CD4-positive, alpha-beta T cell treated with Interferon gamma for 1 hour (primary cell): ENCODE measurements at places on chromosomes 6 and 20.

DNA sequence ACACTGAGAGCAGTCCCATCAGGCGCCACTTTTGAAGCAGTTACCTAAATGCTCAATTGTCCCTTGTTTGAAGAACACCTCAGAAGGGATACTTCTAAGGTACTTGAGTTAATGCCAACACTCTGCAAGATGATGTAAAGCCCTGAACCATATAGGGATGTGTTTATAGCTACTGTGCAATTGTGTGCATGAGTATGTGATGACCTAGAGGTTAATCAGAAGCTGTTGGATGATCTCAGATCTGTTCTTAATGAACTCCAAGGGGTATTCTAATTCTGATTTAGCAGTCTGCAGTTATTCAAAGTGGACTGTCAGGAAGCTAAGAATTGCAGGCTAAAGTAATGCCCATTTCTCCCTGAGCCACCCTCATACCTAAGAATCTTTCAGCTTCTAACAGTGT is 158.3 kb downstream of the TMEM242 start:
- DNase-seq: no peak

DNA sequence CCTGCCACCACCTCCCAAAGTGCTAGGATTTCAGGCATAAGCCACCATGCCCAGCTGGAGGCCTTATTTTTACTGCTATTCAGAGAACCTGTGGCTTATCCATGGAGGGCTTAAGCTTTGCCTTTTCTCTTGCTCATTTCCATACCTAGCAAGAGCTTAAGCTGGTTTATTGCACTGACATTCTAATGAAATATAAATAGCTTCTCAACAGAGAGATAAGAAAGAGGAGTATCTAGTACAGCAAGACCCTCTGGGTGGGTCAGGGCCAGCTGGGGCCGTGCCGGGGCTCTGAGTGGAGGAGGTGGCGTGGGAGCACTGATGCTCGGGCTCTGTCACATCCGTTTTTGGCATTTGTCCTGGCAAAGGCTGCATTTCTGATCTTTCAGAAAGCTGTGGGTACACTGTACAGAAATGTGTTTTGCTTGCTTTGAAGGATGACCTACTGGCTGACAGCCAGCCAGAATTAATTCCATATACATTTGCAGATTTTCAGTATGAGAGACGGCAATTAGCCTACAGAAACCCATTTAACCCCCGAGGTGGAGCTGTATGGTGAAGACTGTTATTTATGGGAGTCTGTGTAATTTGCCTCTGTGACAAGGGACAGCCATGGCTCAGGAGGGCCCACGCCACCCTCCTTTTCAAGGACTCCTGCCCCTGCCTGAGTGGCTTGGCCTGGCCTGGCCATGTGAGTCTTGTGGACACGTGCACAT is 181.6 kb upstream of the AKAP12 start:
- no peak for DNase-seq

GRCh38 chr20:14197097-14197496 is 140.3 kb downstream of the FLRT3 start:
- no peak for DNase-seq

- DNase-seq: no peak
These were observed 23.2 kb upstream of the AKIRIN2 start for GRCh38 chr6:87724983-87725811.

- no peak for DNase-seq
These were observed 50.1 kb downstream of the SLC9A8 start for GRCh38 chr20:49862607-49863200.

DNA sequence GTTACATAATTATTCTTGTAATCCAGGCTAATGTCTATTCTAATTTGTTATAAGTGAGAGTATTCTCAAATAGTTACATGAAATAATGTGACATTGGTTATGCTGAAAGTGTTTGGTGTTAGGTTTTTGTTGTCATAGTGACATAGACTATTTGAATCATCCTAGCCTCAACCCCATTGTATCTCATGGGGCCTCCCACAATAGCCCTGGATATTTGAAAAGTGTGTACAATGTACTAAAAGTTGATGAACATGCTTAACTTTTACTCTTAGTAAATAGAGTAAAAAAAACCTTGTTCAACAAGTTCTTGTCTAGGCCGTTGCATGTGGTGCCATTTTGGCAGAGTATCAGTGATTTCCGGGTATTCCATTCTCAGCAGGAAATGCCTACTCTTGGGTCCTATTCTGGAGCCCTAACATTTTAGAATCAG is 83.0 kb downstream of the RTN4IP1 start:
- no peak for DNase-seq

DNA sequence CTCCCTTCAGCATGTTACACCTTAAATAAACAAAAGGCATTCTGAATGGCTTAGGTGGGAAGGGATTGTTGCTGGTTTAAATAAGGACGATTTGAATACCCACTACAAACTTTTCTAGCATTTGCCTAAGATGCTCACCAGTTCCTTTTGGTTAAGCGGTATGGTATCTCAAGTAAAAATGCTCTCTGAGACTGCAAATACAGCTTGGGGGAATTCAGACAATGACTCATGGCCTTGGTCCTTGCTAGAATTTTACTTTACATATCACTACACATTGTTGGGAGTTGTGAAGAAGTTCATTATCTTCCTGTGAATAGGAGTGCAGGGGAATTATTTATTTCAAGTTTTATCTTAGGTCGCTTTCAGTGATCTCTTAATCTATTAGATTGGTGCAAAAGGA is 670.7 kb downstream of the UTRN start:
- DNase-seq: no peak

- no peak for DNase-seq
These were observed 285.6 kb upstream of the RNF24 start for GRCh38 chr20:4300921-4301320.

DNA sequence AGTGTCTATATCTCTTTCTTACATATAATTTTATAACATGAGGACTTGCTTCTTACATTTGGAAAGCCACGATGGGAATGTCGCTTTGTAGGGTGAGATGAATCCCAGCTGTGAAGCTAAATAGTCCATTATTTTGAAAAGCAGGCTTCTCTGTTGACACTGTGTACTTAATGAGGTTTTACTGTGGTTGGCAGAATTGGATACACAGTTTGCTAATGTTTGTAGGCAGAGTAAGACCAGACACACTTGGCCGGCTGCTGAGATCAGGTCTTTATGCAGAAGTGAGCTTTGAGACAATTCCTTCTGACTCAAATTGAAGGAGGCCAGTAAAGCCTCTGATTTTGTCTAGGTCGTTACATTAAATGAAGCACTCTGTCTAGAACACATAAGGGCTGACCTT is 93.0 kb downstream of the NDUFAF5 start:
- DNase-seq: no peak

GRCh38 chr6:22980446-22980845 is 411.1 kb downstream of the HDGFL1 start:
- DNase-seq: no peak

GRCh38 chr6:35370124-35370741 is 27.9 kb downstream of the PPARD start:
- DNase-seq: peak; percentile 81

GRCh38 chr20:59204165-59204894 is 40.7 kb downstream of the ZNF831 start:
- no peak for DNase-seq

DNA sequence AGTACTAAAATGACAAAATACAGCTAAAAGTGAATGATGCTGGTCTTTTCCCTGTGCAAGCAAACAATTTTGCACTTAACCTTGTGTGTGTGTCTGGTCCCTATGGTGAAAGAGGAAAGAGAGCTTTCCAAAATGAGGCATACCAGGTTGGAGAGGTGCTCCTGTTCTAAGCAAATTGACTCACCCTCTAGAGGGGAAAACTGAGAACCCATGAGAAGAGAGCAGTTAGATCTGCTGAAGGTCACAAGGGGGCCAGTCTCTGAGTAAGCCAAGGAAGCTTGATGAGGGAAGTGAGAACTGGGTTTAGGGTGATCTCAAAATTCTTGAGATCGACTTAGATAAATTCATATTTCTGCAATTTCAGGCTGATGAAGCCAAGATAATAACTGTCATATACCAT is 157.5 kb upstream of the TBX18 start:
- no peak for DNase-seq

GRCh38 chr6:30169658-30170614 is 6.6 kb downstream of the TRIM15 start:
- DNase-seq: no peak

GRCh38 chr20:3316136-3316535 is 77.1 kb upstream of the SLC4A11 start:
- no peak for DNase-seq

GRCh38 chr20:9942736-9943135 is 92.1 kb upstream of the ANKEF1 start:
- no peak for DNase-seq

- DNase-seq: no peak
These were observed 2.5 kb downstream of the SRMS start for GRCh38 chr20:63544958-63545516.

DNA sequence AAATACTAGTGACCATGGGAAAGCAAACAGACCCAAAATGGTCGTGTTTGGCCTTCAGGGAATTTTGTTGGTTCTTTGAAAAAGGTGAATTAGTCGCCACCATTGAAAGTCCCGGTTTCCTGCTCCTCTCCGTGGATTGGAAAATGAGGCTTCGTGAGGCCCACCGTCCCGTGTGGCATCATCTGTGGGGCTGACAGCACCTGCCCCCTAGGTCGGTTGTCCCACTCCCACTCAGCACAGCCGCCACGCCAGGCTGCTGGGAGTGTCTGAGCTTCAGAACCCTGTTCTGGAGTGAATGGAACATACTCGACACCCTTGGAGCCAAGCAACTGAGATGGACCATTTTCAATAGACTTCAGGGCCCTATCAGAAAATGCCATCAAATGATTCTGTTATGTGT is 33.0 kb upstream of the FOXC1 start:
- no peak for DNase-seq

DNA sequence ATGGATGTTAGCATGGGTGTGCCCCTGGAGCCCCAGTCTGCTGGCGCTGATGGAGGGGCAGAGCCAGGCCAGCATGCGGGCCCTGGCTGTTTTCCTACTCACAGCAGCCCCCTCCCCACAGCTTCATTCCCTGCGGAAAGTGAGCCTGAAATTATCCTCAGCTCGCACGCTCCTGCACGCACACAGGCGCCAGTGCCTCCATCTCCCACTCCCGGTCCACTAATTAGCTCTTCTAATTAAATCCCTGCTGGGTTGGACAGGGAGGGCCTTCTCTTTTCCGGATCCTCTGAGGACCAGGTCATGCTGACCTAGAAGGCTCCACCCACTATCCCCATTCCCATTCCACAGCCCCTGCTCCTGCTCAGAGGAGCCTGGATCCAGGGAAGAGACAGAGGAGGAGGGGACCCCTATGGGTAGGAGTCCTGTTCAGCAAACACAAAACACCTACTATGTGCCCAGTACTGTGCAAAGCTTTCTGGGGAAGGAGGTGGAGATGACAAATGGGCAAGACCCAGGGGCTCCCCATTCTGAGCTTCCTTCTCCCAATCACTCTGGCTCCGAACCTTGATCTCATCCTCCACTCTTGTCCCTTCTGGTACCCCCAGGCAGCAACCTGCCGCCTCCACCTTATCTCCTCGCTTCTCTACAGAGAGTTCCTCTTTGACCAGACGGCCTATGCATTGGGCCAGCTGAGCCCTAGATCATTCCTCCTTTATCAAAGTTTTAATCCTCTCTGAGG is 70.2 kb upstream of the CCDC167 start:
- DNase-seq: no peak

GRCh38 chr6:78688668-78689067 is 178.7 kb upstream of the IRAK1BP1 start:
- DNase-seq: no peak

DNA sequence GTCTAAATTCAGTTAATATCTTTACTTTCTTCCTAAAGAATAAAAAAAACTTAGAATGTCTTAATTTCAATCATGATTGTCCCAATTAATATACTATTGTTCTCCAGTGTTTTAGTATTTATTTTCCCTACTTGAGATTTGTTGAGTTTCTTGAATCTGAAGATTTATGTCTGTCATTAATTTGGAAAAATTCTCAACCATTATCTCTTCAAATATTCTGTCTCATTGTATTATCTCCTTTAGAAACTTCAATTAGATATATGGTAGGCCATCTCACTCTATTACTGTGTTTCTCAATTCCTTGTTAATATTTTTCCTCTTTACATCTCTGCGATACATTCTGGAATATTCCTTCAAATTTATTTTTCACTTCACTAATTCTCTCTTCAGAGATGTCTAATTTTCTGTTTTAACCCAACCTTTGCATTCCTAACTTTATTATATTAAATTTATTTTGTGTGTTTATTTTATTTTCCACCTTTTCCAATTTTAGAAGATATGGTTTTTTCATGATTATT is 268.6 kb downstream of the QKI start:
- no peak for DNase-seq

GRCh38 chr20:56656632-56657031 is 27.5 kb downstream of the TFAP2C start:
- no peak for DNase-seq

DNA sequence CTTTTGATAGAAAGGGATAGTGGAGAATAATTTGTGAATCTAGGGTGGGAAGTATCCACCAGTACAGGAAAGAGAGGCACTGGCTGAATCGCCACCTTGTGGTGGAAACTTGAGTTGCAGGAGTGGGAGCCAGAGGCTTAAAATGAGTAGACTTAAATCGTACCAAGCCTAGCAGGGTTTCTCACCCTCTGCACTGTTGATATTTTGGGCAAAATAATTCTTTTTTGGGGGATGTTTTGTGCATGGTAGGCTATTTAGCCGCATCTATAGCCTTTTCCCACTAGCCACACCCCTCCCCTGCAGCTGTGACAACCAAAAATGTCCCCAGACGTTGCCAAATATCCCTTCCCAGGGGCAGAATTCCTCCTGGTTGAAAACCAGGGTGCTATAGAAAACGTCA is 119.1 kb downstream of the DHX35 start:
- DNase-seq: peak; percentile 61

GRCh38 chr6:20978151-20978614 is 443.9 kb downstream of the CDKAL1 start:
- DNase-seq: no peak

DNA sequence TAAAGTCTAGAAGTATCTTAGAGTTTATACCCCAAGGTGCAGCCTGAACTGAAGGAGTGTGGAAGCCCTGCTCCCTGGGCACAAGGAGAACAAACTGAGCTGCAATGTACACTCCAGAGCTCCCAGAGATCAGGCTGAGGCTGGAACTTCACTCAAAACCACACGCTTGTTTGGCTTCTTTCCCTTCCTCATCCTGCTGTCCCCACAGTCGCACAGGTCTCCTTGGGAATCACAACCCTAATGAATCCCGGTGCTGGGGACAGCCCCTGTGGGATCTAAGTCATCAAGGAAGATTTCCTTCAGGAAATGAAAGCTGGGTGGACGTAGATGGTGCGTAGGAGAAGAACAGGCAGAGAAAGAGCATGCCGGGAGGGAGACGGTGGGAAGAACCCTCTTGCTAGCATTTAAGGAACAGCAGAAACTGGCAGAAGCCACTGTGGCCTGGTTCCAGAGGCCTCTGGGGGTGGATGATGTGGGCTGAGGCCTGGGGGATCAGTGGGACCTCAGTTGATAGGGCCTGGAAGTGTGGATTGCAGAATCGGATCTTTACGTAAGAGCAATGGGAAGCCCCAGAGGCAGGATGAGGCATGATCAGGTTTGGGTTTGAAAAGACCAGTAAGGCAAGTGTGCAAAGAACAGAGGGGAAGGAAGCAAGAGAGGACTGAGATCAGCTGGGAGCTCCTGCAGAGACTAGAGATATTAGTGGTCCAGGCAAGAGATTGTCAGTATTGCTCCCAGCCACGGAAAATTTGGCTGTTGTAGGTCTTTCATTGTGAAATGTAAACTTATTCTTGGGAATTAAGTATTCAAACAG is 21.4 kb downstream of the CYP24A1 start:
- no peak for DNase-seq
